ENCODE measurements at places on chromosomes 1 and 21.
A peak's percentile ranks its signal among the peaks of the same experiment; 100 is the strongest.

DNA sequence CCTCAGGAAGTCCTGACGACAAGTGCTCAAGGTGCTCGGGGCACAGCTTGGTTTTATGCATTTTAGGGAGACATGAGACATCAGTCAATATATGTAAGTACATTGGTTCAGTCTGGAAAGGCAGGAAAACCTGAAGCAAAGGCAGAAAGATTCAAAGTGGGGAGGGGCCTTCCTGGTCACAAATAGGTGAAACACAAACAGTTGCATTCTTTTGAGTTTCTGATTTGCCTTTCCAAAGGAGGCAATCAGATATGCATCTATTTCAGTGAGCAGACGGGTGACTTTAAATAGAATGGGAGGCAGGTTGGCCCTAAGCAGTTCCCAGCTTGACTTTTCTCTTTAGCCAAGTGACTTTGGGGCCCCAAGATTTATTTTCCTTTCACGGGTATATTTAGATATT is 8.9 kb upstream of the RNF187 start:
- DNase-seq, result no peak

DNA sequence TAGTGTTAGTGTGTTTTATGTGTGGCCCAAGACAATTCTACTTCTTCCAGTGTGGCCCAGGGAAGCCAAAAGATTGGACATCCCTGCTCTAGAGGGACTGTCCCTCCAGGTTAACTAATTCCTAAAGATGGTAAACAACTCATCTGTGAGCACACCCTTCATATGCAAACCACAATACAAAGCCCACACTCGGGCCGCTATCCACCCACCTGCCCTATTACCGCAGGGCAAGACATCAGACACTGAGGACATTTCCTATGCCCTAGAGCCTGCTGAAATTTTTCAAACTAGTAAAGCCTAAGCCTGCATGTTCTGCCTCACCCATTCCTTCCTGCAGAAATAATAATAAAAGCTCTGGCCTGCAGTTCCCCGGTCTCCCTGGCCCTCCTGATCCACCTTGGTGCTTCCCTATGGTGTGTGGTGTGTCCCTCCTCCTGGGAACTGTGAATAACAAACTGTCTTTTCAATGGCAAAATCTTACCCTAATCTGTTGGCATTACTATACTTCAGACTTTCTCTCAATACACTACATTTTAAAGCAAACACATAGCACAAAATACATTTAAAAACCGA is 39.3 kb upstream of the NTPCR start:
- DNase-seq, result no peak

GRCh38 chr1:36625253-36625934 is 142.7 kb upstream of the CSF3R start:
- DNase-seq, result no peak

GRCh38 chr1:244794071-244794470 is 41.4 kb upstream of the COX20 start:
- DNase-seq, result no peak

DNA sequence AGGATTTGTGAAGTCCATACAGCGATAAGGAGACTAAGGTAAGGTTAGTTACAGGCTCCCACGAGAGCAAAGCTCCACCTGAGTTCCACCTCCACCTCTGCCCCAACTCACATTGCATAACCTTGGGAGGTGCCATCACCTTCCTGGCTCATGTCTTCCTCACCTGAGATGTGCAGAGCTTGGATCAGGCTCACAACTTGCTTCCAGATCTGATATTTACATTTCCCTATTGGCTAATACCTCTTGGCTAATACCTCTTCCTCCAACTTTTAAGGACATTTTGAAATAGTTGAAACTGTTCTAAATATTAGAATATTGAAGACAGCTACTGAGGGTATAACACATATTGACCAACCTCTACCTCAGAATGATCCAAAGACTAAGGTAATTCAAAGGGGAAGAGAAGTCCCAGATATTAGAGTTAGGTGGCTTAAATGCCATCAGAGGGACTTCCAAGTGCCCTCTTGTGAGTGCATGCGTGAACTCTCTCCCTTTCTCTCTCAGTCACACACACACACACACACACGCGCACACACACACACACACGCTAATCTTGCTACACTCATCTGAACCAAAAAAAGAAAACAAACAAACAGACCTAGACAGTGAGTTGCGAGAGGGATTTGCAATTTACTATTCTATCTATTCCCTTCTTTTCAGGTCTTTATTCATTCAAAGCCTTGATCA is 134.3 kb downstream of the PLPP3 start:
- no peak for DNase-seq

DNA sequence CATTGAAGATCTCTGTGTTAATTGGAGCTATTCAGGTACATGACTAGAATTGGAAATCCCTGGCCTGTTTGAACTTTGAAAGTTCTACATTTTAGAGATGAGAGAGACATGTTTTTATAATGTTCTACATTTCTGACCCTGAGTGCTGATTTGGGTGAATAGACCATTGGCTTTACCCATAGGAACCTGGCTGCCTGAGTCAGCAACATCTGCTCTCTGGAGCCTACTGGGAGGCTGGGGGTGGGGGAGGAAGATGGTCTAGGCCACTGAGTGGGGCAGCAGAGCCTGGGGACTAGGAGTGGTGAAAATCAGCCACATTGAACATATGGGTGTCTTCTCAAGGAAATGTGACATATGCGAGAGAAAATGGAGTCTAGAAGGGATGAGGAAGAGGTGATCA is 1.4 kb upstream of the VANGL1 start:
- DNase-seq, result no peak

DNA sequence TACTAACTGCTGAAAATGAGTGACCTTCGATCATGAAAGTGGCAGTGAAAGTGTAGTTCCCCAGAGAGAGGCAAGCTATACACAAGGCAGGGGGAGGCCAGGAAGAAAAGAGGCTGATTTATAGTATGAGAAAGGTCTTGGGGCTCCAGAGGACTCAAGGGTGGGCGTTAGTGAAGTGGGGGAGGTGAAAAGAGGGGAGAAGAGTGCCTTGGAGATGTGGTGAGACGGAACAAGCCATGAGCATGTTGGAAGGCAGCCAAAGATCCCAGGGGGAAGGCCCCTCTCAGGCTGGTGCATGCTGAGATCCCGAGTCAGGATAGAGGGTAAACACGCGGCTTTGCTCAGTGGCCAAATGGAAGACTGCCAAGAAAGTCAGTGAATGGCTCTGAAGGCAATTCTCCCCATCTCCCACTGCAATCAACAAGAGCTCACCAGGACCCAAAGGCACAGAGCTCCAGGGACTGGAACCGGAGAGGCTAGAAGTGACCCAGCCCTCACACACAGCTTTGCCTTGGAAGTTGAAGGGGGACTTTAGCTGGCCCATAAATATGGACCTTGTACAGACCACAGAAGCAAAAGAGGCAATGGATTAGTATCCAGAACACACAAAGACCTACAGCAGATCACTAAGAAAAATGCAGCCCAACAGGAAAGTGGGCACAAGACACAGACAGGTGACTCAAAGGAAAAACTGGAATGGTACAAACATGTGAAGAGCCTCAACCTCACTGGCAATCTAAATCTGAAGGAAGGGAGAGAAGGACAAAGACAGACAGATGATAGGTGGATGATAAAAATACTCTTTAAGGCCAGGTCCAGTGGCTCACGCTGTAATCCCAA is 49.6 kb downstream of the HSF2BP start:
- peak; percentile 60 for DNase-seq

DNA sequence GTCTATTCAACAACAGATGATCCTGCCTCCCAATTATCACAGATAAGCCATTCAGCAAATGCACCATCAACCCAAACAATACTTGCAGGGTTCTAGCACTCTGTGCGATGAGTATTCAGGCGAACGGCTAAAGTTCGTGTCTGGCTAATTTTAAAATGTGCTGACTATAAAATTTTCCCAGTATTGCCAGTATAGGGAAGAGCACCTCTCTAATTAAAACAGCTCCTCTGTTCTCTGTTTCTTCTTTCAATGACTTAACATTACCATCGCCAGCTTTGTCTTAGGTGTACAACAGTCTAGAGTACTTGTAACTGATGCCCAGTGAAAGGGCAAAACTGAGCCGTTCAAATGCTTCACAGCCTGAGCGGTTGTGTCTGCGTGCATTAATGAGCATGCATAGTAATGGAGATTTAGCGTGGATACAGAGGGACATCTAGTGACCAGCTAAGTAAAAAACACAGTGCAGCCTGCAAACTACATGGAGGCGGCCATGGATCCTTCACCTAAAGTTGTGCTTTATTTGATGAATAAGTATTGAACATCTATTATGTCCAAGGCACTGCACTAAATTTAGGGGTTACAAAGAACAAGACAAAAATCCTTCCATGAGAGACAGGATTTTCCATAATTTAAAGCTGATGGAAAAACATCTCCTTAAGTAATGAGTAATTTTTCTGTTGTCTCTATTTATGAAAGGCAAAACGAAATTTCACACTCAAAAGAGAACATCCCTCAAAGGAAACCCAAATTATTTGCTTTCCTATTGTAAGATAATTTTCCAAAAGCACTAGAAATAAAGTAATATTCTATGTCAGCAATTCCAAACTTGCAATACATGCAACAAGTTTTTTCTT is 120.0 kb downstream of the SETD4 start:
- DNase-seq, result peak; percentile 22

DNA sequence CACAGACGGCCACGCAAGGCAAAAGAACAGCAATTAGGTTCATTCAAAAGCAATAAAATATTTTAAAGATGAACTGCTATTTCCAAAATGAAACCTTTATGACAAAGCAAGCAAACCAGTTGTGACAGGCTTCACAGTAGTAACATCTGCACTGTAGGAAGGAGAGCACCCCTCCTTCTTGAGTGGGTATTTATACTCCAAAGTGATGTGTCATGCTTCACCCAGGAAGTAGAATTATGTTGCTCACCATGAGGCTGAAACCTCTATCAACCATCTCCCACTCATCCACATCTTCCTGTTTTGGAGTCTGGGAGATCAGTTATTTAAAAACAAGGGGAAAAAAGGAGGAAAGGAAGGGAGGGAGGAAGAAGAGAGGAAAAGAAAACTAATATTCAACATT is 885 bp downstream of the OR2T10 start:
- no peak for DNase-seq

GRCh38 chr21:35273333-35273732 is 224.2 kb upstream of the RUNX1 start:
- DNase-seq, result no peak

DNA sequence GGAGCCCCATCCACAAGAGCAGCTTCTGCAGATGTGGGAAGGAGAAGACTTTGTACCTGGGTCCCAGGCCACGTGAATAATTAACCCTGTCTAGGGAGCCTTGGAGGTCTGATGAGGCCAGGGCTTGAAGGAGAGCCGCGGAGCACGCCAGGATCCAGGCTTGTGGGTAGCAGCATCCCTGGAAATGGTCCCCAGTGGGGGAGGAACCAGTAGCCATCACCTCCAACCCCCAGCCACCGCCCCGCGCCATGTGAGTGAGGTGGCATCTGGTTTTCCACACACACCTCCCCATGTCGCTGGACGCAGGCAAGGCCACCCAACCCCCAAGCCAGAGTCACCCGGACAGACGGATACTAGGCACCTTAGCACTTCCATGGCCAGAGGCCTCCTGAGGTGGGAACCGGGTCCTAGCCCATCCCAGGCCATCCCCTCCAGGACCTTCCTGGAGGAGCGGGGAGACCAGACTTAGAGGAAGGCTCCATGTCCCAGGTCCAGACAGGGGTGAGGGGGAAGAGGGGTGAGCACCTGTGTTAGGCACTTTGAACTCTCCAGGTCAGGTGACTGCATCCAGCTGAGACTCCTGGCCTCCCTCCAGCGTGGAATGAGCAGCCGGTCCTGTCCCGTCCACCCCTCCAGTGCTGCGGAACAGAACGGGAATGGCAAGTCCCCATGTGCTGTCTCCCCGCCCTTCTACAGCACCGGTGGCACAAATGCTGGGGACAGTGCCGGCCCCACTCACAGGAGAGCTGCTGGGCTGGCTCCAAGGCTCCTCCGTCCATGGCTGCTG is 53.2 kb downstream of the RIPK4 start:
- no peak for DNase-seq

- DNase-seq, result no peak
Measured at GRCh38 chr1:52530563-52531144, 22.2 kb downstream of the TUT4 start.
